ENCODE measurements at places on chromosomes 16 and 17. TPM values are rescaled to one million over a fixed set of nuclear protein-coding genes. Genes with fewer than 3 reads are reported as not detected.

Gene TPPP3
- polyA plus RNA-seq: not detected

Gene MAPT
- 0.29 TPM for polyA plus RNA-seq

Gene TMEM98
- polyA plus RNA-seq: not detected

Gene CA4
- not detected for polyA plus RNA-seq

Gene HS3ST2
- polyA plus RNA-seq: not detected

Gene TBC1D26
- not detected for polyA plus RNA-seq

All from naive B cell (primary cell).